ENCODE measurements at places on chromosomes 5 and 9. TPM values are rescaled to one million over a fixed set of nuclear protein-coding genes. Genes with fewer than 3 reads are reported as not detected.

SHC3 gene
- 2.0 TPM for total RNA-seq

GRCh38 chr5:16740811-16741392, 124.1 kb upstream of the RETREG1 start:
- no peak for DNase-seq

- DNase-seq, result no peak
Observed at GRCh38 chr5:147844846-147845245, 13.4 kb upstream of the SPINK1 start.

- no peak for DNase-seq
Observed at GRCh38 chr5:159337016-159337955, 7.0 kb upstream of the IL12B start.

DNA sequence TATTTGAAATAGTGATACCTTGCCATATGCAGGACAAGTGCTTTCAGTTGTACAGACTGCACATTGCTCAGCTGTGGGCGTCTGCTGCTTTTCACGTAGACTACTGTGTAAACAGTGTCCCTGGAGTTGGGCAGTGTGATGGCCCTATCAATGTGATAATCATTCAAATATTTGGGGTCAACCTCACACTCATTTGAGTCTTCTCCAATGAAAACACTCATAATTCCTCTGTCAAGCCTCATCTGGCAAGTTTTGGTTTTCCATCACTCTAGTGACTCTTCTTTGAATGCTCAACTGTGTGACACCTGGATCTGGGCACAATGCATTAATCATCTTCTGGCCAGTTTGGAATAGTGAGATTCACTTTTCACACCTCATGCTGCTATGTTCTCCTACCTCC, 64.4 kb downstream of the UGCG start:
- DNase-seq, result no peak

DNA sequence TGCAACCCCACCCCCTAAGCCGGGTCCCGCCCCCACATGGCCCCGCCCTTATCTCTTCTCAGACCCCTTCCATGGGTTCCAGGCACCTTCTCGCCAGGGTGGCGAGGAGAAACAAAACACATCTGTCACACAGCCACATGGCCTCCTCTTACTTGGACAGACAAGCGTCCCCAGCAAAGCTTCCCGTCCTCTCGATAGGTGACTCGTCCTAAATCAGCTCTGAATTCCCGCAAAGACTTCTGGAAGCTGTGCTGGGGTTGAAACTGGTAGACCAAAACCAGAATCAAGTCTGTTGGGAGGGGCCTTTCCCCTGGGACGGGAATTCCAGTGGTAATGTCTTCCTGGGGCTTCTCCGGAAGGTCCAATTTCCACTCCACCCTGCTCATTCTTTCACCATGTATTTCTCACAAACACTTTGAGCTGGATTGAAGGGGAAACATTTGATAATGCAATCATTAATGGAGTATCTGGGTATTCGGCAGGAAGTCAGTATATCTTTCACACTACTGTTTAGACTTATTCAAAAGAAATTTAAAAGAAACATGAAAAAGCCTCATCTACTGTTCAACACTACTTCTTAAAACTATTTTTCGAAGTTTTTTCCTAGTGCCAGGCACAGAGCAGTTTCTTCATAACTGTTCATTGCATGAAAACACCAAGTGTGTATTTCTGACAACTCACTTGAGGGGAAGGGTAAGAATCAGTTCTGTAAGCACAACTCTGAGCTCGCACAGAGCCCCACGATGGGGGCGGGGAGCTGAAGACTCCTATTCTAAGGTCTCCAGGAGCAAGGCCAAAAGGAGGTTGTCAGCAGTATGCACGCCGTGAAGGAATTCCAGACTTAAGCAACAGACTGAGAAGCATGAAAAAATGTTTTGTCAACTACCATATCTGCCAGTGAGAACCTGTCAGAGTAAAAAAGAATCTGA, 644 bp upstream of the CTNNAL1 start:
- DNase-seq, result no peak

DNA sequence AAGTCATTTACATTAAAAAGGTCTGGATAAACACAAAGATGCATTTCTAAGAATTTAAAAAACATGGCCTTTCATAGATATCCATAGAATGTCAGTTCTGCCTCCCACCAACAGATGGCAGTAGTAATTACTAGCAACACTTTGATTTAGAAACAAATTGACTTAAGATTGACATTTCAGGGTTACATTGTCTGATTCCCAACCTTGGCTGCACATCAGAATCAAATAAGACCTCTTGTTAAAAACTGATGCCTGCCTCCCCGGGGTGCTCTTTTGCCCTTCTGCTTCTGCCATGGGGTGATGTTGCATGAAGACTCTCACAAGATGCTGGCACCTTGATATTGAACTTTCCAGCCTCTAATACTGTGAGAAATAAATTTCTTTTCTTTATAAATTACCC, 146.2 kb upstream of the GPR151 start:
- no peak for DNase-seq
